GM23338 (cell line): ENCODE measurements at places on chromosomes 3 and 15. TPM values are rescaled to one million over a fixed set of nuclear protein-coding genes. Genes with fewer than 3 reads are reported as not detected.

DNA sequence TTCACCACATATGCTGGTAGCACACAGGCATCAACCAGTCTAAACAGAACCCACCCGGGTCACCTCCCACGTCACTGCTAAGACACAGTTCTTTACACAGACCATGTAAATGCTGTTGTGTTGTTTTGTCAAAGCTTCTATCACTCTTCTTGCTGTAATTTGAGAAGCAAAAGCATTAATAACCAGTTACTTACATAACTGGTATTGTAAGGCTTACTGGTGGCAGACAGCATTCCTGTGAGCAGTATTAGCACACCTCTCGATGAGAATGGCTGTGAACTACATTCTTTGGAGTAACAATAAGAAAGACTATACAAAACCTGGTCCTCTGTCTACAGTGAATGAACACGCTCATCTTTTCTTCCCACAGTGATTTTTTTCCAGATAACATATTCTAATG lies 479.2 kb downstream of the LPP start:
- DNase-seq, result no peak

- no peak for DNase-seq
These were observed 5.4 kb upstream of the ACAN start for GRCh38 chr15:88797663-88798339.

- no peak for DNase-seq
These were observed 86.4 kb downstream of the WDR76 start for GRCh38 chr15:43913026-43913780.

GRCh38 chr15:31476236-31476810 lies 149.7 kb downstream of the KLF13 start:
- no peak for DNase-seq

DNA sequence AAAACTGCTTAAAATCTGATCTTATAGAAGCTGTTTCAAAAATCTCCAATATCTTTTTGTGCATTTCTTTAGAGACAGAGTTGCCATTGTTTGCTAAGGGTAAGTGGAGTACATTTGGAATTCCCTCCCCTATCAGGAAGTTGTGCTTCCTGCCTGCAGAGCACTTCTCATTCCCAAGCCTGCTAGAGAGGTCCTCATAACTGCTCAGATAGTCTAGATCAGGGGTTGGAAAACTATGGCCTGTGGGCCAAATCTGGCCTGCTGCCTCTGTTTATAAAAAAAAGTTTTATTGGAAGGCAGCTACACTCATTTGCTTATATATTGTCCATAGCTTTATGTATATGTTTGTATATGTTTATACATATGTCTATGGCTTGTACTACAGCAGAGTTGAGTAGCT lies 333.7 kb upstream of the PROK2 start:
- DNase-seq, result no peak

DNA sequence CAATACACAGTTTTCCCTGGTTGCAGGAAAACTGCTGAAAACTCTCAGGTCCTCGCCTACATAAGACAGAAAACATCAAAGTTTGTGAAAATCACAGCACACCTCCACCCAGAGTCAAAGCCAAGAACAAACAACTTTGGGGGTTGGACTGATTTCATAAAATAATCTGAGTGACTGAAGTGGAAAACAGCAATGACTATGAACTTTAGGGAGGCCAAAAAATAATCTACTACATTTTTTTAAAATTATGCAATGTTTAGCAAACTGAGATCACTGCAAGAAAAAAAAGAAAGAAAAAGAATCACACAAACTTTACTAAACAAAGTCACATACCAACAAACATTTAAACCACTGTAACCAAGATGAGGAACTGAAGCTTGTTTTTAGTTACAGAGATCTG lies 15.9 kb upstream of the FOXP1 start:
- no peak for DNase-seq

DNA sequence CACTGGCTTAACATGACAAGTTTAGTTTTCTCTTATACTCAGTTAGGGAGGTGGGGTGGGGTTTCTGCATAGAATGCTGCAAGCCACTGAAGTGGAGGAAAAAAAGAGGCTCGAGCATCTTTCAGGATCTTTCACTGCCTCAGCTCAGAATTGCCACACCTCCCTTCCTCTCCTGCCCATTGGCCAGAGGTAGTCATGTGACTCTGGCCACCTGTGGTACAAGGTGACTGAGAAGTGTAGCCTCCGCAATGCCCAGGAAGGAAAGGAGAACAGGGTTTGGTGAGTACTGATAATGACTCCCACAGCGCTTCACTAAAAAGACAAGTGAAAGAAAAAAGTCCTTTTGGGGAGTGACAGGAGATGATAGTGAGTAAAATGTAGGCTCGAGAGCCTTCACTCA lies 124.3 kb upstream of the TRIM42 start:
- DNase-seq, result peak; percentile 4

DNA sequence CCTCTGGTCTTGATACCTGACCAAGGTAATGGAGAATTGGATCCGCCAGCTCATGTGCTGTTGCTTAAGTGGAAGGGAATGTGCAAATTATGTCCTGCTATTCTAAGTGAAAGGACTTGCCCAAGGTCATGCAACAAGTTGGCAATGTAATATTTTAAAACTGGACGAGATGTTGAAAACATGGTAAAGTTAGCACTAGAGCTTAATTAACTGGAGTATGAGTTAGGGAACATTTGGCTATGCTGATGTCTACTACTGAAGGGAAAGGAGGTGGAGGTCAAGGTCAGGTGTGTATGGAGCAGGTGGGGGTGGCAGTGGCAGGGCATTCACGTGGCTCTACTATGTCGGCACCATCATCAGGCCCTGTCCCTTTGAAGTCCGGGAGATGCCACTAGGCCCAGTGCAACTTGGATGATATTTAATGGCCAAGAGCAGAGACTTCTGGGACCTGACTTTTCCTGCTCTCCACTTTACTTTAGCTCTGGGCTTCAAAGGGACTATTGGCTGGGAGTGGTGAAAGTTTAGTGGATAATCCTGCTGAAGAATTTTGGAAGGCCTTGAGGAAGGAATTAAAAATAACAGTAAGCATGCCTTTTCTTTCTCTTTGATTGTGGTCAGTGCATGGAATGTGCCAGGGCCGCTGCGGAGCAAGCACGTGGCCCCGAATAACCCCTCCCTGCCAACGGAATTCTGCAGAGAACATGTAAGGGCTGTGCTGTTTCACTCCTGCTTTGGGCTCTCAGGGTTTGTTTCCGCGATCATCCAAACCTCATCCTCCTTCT lies 14.9 kb downstream of the SMAD3 start:
- DNase-seq, result no peak

GRCh38 chr3:105827959-105828358 lies 40.9 kb downstream of the CBLB start:
- peak; percentile 54 for DNase-seq

DNA sequence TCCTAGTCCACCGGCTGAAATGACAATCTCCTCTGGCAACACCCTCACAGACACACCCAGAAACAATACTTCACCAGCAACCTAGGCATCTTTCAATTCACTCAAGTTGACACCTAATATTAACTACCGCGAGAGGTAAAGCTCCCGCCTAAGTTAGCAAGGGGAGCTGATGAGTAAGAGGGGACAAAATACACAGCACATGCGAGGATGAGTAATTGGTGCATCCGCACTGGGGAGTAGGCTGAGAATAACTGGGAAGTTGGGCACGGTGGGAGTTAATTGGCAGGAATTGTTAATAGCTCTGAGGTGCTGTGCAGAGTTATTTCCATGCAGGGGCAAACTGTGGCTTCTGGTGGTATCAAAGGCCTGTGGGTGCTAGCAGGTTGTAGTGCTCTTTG lies 14.5 kb upstream of the PLD1 start:
- no peak for DNase-seq

DNA sequence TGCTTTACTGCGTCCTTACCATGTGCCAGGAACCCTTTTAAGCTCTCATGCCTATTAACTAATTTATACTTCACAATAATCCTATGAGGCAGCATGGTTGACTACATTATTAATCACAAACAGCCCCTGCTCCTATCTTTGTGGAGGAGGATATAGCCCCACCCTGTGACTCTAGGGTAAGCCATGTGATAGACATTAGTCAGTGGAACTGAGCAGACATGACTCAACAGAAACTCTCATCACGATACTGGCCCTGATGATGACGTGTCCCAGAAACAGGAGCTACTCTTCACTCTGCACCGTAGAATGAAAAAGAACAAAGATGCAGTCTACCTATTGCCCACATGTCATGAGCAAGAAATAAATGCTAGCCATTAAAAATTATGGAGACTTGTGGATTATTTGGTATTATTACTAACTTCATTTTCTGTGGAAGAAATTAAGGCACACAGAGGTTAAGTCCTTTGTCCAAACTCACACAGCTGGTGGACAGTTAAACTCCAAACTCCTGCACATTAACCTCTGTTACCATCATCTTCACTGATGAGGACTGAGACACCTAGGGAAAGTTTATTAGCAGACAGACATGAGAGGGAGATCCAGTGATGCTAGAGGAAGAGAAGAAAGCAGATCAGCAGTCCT lies 51.2 kb downstream of the CFAP20DC start:
- DNase-seq, result no peak

- no peak for DNase-seq
These were observed 364.3 kb upstream of the DPH6 start for GRCh38 chr15:35910227-35910626.

- no peak for DNase-seq
These were observed 101.7 kb upstream of the TP63 start for GRCh38 chr3:189529468-189529867.

- no peak for DNase-seq
These were observed 13.7 kb downstream of the FOXB1 start for GRCh38 chr15:60017538-60018520.

- DNase-seq, result no peak
These were observed 68.8 kb downstream of the TJP1 start for GRCh38 chr15:29753506-29753905.

DNA sequence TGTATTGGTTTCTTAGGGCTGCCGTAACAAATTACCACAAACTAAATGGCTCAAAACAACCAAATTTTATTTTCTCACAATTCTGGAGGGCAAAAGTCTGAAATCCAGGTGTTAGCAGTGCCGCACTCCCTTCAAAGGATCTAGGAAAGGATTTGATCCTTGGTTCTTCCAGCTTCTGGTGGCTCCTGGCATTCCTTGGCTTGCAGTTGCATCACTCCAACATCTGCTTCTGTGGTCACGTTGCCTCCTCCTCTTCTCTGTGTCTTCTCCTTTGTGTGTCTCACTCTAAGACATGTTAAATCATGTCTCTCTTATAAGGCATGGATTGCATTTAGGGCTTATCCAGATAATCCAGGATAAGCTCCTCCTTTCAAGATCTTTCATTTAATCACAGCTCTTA lies 262.2 kb downstream of the MEX3B start:
- no peak for DNase-seq

GRCh38 chr3:45628746-45629145 lies 34.2 kb downstream of the LIMD1 start:
- no peak for DNase-seq

DNA sequence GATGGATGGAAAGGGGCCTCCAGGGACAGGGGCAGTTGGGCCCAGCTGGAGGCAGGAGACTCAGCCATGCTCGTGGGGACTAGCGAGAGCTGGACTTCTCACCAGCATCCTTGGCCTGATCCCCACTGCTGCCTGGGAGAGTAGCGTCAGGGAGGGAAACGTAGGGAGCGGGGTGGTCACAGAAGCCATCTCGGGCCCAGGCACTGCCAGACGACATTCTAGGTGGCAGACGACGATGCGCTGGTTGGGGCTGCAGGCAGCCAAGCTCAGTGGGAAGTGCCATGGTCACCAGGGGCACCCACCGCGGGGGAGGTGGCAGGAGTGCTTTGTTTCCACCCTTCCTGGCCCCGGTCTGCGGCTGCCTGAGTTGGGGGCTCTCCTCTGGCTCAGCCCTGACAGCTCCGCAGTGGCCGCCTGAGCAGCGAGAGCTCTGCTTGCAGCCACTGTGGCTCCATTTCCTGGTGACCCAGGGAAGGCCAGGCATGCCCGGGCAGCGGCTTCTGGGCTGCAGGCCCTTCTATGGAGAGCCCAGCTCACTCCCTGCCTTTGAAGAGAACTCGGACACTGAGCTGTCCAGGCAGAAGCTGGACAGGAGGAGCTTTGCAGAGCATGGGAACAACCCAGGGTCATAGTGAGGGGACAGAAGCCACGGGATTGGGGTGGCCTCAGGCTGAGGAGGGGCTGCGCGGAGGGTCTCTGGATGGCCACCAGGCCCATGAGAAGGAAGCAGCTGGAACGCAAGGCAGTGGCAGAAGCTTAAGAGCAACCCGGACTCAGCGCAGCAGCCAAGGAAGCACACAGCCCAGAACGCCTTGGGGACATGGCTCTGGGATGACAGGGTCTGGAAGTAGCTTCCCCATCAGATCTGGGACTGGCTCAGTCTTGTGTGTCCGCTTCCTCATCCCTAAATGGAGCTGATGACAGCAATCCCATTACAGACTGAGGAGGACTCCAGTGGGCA lies 30.8 kb downstream of the KLHL25 start:
- no peak for DNase-seq

- DNase-seq, result no peak
These were observed 469.5 kb downstream of the CNTN4 start for GRCh38 chr3:2568156-2568555.

DNA sequence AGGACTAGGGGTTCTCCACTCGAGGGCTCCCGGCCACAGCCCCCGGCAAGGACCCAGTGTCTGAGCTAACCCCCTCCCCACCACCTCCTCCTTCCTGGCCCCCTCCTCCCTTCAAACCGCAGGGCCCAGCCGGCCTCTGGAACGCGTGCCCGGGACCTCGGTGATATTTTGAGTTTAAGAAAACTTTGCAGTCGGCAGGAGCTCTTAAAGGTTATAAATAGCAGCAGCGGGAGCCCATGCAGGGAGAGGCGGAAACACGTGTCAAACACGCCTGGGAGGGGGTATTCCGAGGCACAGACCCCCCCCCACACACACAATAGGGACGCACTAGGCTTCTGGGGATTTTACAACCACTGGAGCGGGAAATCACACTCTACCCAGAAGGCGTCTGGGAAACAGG lies 3.1 kb upstream of the PTH1R start:
- DNase-seq, result no peak

DNA sequence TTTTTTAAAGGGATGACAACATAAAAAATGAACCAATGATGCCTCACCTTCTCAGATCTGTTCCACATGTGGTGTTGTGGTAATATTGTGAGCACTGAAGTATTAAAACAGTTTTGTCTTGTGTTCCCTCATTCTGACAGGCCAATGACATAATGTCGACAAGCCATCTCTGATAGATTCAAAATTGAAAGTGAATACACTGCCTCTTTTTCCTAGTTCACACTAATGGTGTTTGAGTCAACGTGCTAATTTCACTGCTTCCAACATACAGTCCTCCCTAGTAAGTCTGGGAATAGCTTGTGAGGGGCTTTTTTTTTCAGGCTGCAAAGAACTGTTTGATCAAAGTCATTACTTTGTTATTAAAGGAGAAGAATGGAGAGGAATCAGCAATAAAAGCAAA lies 82.8 kb downstream of the ROBO2 start:
- no peak for DNase-seq

- peak; percentile 58 for DNase-seq
These were observed 113.2 kb downstream of the PTPRG start for GRCh38 chr3:61674596-61674995.

LINGO1 gene
- 52.0 and 63.1 TPM in 2 replicates for total RNA-seq

GRM2 gene
- total RNA-seq, result 5.1 and 5.2 TPM in 2 replicates

CCR3 gene
- total RNA-seq, result not detected in 2 replicates

MFN1 gene
- 31.4 and 36.2 TPM in 2 replicates for total RNA-seq

HIGD2B gene
- total RNA-seq, result not detected in 2 replicates

MCTP2 gene
- 5.5 and 6.1 TPM in 2 replicates for total RNA-seq

XCR1 gene
- total RNA-seq, result not detected in 2 replicates

SENP8 gene
- 4.9 and 7.7 TPM in 2 replicates for total RNA-seq

WDR82 gene
- total RNA-seq, result 69.8 and 71.8 TPM in 2 replicates

SEMA3F gene
- 32.6 and 67.6 TPM in 2 replicates for total RNA-seq

IL17RD gene
- 79.6 and 104 TPM in 2 replicates for total RNA-seq

FEZF2 gene
- total RNA-seq, result 0.50 TPM in 1 of 2 replicates, not detected in the other

MAP1A gene
- total RNA-seq, result 2.0 and 2.3 TPM in 2 replicates
